ENCODE measurements at places on chromosomes 12 and 14.

DNA sequence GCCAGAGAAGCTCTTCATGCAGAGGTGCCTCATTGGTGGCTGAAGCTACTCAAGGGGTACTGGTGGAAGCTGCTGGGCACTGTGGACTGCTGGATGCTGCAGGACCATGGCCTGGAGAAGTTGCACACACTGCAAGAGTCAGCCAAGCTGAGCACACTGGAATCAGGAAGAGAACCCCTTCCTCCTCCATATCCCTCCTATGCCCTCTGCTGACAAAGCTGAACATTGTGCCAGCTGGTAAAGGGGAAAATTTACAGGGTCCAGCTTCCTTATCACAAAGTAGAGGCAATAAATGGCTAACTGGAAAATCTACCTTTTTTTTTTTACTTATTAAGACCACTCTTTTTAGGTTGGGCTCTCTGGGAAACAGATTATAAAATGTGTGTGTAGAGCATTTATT is 6.5 kb downstream of the CCDC175 start:
- DNase-seq, result no peak

DNA sequence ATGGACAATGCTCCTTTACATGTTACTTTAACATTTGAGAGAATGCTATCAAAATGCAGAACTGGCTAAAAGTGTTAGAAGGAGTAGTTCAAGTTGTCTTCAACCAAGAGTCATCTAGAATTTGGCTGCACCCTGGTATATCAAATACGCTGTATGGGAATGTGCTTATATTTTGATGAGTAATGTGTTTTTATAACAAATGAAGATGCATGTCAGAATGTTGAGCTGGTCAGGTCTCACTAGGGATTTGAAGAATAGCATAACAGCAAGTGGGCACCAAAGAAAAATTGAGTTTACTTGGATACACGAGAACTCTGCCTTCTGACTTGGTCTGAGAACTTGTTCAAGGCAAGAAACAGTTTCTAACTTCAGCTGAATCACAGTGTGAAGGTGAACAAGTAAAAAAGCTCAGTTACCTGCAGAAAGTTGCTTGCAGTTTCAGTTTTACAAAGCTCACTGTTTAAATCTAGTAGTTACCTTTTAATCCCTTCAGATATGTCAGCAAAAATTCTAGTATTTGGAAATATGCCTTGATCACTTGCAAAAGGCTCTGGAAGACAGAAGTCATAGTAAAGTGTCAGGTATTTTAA is 82.3 kb downstream of the PDE3A start:
- DNase-seq, result no peak

DNA sequence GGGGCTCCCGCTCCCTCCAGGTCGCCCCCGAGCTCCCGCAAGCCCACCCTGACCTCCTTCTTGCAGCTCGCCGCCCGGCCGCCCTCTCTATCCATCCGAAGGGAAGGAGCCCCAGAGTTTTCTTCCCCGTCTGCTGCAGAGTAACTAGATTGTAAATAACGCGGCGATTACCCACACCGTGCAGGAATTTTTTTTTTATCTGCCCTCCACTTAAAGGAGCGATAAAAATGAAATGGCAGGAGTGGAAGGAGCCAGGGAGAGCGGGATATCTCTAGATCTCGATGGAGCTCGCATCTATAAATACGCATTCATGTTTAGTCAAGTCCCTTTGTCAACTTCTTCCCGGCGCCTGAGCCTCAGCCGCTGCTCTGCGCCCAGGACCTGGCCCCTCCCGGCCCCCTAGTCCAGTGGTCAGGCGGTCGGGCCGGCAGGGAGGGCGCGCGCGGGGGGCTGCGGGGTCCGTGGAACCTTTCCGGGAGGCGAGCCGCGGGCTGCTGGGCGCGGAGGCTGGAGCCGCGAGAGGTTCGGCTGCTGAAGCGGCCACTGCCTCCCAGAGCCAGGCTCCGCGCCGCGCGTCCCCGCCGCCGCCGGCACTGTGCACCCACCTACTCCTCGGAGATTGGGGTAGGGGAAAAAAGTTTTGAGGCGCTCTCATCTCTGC is 386.0 kb downstream of the BCAT1 start:
- DNase-seq, result no peak

- no peak for DNase-seq
Measured at GRCh38 chr12:21221778-21222177, 90.8 kb downstream of the SLCO1B1 start.

DNA sequence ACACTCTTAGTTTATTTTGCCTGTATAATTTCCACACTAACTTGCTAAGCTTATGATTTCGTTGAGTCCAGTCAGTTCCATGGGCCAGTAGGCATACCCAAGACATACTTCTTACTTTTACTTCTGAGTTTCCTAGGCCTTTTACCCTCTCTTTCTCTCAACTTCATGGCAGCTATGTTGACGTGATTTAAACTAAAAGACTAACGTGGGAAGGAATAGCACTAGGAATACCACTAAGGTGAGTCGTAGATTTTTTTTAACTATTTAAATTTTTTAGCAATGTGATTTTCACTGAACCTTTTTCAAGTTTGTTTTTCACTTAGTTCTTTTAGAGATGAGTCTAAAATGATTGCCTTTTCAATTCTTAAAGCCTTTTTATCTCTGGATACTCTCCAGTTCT is 793.5 kb upstream of the NOVA1 start:
- no peak for DNase-seq

GRCh38 chr14:92677087-92677668 is 71.2 kb downstream of the LGMN start:
- no peak for DNase-seq
